ENCODE measurements at places on chromosomes 12 and 14. TPM values are rescaled to one million over a fixed set of nuclear protein-coding genes. Genes with fewer than 3 reads are reported as not detected.

HCAR1 gene
- not detected for total RNA-seq

MGAT4C gene
- not detected for total RNA-seq

IL22 gene
- not detected for total RNA-seq

CD163 gene
- total RNA-seq = not detected

- DNase-seq = no peak
Measured at GRCh38 chr12:47739979-47740378, 14.7 kb upstream of the ENDOU start.

Measured in CD4-positive, CD25-positive, alpha-beta regulatory T cell (primary cell).